Skeletal muscle cell (primary cell): ENCODE measurements at places on chromosomes 7 and 10.
A peak's percentile ranks its signal among the peaks of the same experiment; 100 is the strongest.

DNA sequence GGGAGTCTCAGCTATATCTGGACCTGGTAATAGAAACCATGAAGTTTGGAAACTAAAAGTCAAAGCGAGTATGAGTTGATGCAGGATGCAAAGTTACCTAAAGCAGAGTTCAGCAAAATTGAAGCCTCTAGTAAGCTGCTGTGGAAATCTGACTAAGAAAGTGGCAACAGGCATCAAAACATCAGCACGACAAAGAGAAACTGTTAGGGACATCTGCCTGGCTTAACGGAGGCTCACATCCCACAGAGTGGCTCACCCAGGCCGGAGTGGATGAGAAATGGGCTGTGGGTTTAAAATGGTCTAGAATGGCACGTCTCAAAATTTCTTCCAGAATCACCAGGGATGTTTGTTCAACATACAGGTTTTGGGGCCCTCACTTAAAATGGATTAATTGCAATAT is 164.1 kb upstream of the NPY start:
- DNase-seq: no peak

GRCh38 chr7:108561047-108561619 is 8.4 kb downstream of the THAP5 start:
- DNase-seq: no peak

DNA sequence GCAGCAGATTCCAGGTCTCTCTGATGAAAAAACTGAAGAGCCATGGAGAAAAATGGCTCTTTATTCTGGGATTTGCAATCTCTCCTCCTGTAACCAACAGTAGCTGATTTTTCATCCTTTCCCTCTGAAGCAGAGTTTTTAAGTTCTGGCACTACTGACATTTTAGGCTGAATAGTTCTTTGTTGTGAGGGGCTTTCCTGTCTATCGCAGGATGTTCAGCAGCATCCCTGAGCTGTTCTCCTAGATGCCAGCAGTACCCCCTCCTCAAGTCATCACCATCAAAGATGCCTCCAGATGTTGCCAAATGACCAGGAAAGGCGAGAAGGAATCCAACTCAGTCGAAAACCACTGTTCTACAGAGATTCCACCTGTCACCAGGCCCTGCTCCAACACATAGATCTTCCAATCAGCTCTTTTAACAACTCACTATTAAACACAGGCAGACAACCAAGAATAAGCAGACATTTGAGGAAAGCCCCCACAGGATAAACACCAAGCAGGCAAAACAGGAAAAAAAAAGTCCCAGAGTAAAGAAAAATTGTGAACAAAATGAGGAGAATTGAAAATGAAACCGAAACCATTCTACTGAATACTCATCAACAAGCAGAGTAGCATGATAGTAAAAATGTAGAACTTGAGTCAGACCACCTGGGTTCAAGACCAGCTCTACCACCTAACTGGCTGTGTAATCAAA is 124.8 kb downstream of the MPP7 start:
- DNase-seq: no peak

DNA sequence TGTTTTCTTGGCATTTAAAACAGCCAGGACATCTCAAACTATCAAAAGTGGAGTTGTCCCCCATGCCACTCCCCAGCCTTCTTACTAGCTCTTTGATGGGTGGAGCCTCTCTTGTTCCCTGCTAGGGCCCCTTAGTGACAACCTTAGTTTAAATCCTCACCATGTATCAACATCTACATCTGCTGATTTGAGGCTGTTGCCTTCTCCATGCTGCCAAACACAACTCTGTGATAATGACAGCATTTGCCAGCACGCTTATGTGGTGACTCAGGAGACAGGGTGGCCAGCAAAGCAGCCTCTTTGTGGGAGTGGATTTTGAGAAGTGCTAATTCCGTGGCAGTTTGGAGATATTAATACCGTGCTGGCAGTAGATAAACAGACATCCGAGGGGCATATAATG is 145.4 kb downstream of the LRRC4 start:
- DNase-seq: peak; percentile 43

GRCh38 chr7:4762121-4763055 is 13.0 kb upstream of the AP5Z1 start:
- no peak for DNase-seq

DNA sequence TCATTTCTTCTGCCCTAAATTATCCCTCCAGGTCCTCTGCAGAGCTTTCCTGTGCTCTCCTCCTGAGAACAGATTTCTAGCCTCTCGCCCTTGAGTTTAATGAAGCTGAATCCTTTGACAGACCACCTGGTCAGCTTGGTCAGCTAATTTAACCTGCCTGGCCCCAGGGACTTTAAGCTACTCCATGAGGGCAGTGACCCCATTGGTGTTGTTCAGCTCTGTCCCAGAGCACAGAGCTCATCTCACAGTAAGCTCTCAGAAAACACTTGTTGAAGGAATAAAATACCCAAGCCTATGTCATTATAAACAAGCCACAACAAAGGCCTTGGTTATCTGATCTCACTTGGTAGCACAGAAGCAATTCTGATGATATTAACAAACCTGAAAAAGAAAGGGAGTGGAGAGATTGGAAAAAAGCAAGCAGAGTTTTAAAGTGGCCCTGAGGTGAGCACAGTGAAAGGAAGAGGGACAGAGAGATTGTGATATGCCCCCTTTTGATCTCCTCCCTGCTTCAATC is 24.4 kb downstream of the SLC26A4 start:
- DNase-seq: no peak

DNA sequence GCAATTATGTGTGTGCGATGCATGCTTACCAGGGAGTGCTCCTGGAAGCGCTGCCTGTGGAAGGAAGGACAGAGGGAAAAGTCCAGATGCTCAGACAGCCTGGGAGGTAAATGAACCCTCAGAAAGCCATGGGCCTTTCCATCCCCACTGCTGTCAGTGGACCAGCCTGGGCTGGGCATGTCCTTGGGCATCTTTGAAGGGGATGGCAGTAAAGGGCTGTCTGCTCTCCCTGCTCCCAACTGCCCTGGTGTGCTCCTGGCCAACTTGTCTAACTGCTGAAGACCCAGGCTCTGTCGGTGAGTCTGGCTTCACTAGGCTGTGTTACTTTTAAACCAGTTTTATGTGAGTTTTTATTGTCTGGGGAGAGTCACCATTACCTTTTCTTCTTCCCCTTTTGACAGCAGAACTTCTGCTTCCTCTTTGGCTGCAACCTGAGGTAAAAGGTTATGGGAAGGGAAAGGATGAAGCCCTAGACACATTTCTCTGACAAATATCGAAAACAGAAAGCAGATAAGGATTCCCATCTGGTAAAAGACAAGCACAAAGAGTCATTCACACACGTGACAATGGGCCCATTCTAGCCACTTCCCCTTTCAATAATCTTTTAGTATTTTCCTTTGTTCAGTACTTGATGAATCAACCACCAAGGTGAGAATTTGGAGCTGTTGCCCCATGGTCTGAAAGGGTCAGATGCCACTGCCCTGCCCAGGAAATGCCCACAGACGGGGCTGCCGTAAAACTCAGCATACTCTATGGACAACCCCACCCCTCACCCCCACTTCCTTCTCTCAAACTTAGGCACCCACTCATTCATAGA is 27.6 kb upstream of the PIK3AP1 start:
- DNase-seq: no peak

DNA sequence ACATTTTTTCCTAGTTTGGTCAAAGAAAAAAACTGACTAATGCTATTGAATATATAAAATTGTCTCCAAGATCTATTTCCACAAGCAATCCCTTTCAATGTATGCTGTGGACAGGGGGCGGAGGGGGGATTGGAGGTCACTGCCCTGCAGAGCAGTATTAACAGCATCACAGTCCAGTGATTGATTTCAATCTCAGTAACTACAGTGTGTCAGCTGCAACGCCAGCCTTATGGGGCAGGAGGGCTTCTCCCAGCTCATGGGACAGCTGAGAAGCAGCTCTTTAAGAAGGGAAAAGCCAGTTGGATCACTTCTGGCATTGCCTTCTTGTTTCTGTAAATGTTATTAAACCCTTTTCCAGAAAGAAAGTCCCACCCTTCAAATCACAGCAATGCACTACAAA is 65.0 kb downstream of the RAPGEF5 start:
- no peak for DNase-seq

DNA sequence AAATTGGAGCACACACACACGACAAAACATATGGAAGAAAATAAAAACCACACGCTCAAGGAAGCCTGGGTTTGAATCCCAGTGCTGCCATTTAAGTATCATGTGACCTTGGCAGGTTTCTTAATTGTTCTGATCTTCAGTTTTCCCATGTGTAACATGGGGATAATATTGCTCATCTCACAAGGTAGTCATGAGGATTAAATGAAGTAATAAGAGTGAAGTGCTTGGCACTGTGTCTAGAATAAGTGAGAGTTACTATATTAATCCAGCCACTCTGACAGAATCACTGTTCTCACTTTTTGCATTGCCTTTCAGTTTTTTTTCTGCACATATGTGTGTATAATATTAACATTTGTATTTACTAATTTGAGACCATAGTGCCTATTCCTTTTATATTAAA is 43.3 kb downstream of the GOLGA7B start:
- DNase-seq: no peak
